ENCODE measurements at places on chromosomes 3 and 15.

- DNase-seq, result peak; percentile 60
These were observed 1.0 kb downstream of the PAK2 start for GRCh38 chr3:196740481-196741248.

DNA sequence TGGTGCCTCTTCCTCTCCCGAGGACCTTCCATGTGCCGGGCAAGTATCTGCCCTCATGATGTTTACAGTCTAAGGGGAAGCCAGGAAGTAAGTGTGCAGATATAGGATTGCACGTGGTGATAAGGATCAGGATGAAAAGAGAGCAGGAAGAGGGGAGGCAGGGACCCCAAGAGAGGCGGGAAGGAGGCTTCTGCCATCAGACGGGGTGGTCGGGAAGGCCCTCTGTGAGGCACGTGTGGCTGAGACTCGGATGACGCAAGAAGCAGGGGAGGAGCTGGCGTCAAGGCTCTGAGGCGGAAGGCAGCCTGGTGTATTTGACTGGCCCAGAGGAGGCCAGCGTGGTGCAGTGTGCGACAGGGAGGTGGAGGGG lies 762 bp upstream of the IQSEC1 start:
- DNase-seq, result no peak

- peak; percentile 6 for DNase-seq
These were observed 117.4 kb upstream of the ZBED2 start for GRCh38 chr3:111712294-111713167.

GRCh38 chr15:89817701-89818280 lies 3.1 kb upstream of the ANPEP start:
- DNase-seq, result no peak

DNA sequence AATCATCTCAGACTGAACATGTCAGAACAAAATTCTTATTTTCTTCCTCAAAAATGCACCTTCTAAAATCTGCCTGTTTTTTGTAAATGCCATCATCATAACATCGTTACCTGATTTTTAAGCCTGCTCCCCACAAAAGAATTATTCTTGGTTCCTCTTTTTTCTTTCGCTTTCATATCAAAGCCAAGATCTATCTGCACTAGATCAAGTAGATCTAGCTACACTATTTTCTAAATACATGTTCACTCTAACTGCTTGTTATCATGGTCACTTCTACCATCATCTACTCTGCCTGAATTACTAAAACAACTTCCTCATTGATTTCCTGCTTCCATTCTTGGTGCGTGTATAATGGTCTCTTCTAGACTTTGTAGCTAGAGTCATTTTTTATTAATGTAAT lies 217.7 kb downstream of the ARPP21 start:
- no peak for DNase-seq

GRCh38 chr3:14077310-14077709 lies 47.4 kb downstream of the CHCHD4 start:
- DNase-seq, result no peak

DNA sequence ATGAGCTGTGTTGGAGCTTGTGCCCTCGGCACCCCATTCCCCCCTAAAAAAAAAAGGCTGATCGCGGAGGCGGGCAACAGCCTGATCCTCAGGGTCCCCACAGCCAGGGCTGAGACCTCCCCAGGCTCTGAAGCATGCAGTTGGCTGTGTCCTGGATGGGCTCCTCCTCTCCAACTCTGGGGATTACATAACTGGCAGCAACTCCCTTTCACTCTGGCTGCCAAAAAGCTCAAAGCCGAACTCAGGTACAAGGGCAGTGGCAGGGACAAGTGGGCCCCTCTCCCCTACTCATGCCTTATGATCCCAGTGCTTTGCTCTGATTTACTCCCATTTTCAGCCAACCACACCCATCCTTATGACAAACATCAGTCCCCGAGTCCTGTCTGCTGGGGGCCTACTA lies 18.3 kb downstream of the TPRA1 start:
- DNase-seq, result no peak

All from CD4-positive, alpha-beta T cell treated with Interleukin-1 beta for 1 hour (primary cell).